ENCODE measurements at places on chromosomes 6 and 20.
A peak's percentile ranks its signal among the peaks of the same experiment; 100 is the strongest.

DNA sequence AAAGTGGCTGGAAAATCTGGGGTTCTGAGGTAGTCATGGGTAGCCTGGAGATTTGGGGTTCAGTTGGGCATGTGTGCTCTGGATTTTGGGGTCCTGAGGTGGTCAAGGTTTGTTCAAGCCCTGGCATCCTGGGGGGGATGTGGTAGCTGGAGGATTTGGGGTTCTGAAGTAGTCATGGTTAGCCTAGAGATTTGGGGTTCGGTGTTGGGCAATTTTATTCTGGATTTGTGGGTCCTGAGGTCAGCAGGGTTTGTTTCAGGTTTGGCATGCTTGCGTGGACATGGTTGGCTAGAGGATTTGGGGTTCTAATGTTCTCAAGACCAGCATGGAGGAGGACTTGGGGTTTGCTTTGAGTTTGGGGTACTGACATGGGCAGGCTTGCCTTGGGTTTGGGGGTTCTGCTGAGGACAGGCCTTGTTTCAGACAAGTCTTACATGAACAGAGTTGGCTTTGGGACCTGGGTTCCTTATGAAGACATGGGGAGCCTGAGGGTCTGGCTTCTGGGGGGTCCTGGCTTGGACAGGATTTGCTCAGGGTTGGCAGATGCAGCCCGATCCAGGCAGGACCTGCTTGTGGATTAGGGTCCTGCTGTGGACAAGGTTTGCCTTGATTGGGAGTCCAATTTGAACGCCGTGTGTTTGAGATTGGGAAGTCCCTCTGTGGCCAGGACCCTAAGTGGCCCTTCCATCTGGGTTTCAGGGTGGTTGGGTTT lies 906 bp downstream of the ANKRD60 start:
- no peak for DNase-seq

- DNase-seq: no peak
These were observed 54.8 kb upstream of the BCLAF1 start for GRCh38 chr6:136344420-136344819.

GRCh38 chr6:123879749-123880148 lies 76.1 kb downstream of the NKAIN2 start:
- DNase-seq: no peak

DNA sequence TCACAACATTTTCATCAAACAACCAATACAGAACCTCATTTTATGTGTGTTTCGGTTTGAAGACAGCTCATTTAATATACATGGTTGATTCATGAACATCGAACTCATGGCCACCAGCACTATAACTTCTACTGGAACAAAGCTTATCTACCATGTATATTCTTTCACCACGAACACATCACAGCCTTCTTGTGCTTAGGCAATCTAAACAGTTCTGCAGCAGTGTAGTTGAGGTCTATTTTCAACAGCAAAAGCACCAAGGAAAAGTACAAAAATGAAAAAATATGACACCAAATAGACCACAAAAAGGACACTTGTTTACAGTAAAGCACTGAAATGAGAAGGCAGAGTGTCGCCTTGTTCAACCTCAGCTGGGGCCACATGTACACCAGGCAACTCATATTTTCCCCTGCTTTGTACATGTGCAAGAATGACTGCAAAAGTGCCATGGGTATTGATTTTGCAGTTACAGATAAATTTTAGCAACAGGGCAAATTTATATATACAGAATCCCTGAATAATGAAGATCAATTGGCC lies 25.8 kb upstream of the KCNK5 start:
- DNase-seq: no peak

GRCh38 chr6:21208081-21208795 lies 385.3 kb upstream of the SOX4 start:
- no peak for DNase-seq

DNA sequence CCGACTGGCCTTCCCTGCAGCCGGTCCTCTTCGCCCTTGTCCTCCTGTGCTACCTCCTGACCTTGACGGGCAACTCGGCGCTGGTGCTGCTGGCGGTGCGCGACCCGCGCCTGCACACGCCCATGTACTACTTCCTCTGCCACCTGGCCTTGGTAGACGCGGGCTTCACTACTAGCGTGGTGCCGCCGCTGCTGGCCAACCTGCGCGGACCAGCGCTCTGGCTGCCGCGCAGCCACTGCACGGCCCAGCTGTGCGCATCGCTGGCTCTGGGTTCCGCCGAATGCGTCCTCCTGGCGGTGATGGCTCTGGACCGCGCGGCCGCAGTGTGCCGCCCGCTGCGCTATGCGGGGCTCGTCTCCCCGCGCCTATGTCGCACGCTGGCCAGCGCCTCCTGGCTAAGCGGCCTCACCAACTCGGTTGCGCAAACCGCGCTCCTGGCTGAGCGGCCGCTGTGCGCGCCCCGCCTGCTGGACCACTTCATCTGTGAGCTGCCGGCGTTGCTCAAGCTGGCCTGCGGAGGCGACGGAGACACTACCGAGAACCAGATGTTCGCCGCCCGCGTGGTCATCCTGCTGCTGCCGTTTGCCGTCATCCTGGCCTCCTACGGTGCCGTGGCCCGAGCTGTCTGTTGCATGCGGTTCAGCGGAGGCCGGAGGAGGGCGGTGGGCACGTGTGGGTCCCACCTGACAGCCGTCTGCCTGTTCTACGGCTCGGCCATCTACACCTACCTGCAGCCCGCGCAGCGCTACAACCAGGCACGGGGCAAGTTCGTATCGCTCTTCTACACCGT lies 6.1 kb downstream of the UBD start:
- DNase-seq: no peak

DNA sequence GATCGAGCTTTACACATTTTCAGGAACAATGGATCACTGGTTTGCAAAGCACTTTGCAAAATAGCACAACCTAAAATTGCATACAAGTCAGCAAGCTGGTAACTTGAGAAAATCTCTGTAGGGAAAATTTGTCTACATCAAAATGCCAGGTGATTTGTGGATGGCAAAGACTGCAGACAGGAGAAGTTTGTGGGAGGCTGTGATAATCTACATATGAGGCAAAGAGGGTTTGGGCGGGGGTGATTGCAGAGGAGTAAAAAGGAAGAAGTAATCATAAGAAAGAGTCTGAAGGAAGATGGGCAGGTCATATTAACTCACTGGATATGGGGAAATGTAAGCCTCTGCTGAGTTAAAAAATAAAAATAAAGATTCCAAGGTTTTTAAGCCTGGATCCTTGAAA lies 166.3 kb upstream of the STXBP5 start:
- no peak for DNase-seq

- no peak for DNase-seq
These were observed 6.4 kb downstream of the TPMT start for GRCh38 chr6:18148304-18149025.

- no peak for DNase-seq
These were observed 84.2 kb downstream of the TTLL2 start for GRCh38 chr6:167409079-167409478.

DNA sequence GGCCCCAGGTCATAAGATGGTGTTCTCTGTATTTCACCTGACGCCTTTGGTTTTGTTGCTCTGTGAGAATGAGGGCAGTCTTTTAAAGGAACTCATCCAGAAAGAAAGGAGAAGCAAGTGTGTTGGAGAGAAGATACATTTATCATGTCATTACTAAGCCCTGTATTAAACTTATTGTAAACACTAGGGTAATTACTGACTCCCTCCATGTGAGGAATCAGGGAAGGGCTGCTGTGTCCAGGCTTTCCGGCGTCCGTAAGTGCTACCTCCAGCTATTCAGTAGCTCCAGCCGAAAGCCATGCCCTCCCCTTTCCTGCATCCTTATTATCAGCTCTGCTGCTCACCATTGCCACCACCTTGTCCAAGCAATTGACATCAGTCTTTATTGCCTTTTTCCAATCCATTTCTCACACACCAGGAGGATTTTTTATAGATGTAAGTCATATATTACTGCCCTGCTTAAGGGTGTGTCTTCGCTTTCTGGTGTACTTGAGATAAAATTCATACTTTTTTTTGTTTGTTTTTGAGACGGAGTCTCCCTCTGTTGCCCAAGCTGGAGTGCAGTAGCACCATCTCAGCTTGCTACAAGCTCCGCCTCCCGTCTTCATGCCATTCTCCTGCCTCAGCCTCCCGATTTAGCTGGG lies 94.7 kb downstream of the RPP40 start:
- DNase-seq: no peak

- DNase-seq: no peak
These were observed 32.5 kb downstream of the SLC22A2 start for GRCh38 chr6:160226118-160226591.

- no peak for DNase-seq
These were observed 258.7 kb downstream of the DLL1 start for GRCh38 chr6:170032197-170032596.

GRCh38 chr20:16864963-16865362 lies 116.8 kb downstream of the OTOR start:
- no peak for DNase-seq

DNA sequence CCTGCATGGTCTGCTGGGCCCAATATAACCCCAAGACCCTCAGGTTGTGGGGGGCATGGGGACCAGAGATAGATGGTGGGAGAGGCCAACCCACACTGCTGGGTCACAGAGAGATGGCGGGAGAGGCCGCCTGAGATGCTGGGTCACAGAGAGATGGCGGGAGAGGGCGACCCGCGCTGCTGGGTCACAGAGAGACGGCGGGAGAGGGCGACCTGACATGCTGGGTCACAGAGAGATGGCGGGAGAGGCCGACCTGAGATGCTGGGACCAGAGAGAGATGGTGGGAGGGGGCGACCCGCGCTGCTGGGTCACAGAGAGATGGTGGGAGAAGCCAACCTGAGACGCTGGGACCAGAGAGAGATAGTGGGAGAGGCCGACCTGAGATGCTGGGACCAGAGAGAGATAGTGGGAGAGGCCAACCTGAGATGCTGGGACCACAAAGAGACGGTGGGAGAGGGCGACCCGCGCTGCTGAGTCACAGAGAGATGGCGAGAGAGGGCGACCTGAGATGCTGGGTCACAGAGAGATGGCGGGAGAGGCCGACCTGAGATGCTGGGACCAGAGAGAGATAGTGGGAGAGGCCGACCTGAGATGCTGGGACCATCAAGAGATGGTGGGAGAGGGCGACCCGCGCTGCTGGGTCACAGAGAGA lies 133.2 kb downstream of the DLL1 start:
- DNase-seq: no peak

GRCh38 chr20:32972181-32973076 lies 31.8 kb downstream of the SUN5 start:
- DNase-seq: peak; percentile 49

- DNase-seq: no peak
These were observed 696 bp downstream of the CALHM5 start for GRCh38 chr6:116512111-116512559.

- no peak for DNase-seq
These were observed 72.3 kb upstream of the CCN2 start for GRCh38 chr6:132023490-132023889.

GRCh38 chr6:34656378-34657036 lies 40.1 kb downstream of the ILRUN start:
- no peak for DNase-seq

DNA sequence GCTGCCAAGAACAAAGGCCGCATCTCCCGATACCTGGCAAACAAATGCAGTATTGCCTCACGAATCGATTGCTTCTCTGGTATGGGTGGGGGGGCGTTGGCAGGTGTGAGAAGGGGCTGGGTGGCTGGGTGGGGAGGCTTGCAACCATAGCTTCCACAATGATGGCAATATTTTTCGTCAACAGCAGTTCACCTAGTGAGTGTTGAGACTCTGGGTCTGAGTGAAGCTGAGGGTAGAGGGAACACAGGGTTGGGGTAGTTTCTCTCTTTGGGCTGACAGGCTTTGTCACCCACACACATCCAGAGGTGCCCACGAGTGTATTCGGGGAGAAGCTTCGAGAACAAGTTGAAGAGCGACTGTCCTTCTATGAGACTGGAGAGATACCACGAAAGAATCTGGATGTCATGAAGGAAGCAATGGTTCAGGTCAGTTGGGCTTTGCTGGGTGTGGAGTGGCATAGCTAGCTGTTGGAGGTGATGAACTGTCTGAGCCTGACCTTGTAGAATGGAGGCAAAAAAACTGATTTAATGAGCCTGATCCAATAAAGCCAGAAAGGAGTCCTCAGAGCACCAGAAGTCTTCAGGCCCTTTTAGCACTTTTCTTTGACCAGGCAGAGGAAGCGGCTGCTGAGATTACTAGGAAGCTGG lies 4.2 kb downstream of the NOP56 start:
- no peak for DNase-seq

DNA sequence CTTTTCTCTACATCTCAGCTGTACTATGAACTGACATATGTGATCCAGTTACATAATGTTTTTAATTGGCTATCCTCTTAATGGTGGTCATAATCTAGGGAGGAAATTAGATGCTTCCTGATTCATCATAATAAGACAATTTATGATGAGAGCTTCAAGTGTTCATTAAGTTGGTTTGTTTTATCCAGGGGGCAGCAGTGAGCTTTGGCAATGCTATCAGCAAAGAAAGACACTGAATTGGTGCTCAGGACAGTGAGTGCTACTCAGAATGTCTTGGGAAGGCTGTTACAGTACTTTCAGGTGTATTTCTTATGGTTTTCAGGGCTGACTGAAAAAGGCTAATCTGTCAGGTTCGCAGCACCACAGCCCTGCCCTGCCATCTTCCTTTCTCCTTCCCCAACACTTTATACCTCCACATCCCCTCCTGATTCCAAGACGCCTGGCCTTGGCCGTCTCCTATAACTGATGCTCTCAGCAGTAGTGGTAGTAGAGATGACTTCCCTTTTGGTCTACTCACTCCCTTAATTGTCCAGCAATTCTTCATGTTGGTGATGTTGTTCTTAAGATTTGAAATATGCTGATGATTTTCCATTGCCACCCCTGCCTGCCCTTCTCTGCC lies 67.0 kb upstream of the TNFAIP3 start:
- DNase-seq: peak; percentile 30

GRCh38 chr20:23291575-23292240 lies 58.9 kb upstream of the NXT1 start:
- no peak for DNase-seq

DNA sequence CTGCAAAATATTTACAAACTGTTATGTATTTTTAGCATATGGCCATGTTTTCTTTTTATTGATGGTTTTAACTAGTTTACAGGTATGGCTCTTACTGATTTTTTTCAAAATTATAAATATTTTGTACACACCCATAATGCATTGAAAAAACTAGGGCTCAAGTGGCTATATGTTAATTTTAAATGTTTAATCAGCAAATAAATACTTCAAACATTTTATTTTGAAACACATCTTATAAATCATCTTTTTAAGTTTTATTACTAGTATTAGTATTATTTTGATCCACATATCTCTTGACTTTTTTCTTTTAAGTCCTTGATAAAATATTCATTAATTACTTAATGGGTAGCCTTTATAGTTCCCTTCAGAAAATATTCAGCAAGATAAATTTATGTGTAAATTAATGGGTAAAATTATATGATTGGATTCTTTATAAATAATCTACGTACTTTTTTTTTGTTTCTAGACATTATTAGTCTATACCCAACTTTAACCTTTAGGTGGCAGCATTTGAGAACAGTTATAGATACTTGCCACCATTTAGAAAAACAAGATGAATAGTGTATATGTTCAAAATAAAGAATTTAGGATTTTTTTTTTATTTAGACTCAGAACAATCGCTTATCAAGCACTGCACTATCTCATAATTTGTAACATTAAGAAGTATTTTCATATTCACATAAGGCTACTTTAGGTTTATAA lies 241.9 kb downstream of the ADGRB3 start:
- DNase-seq: no peak

- no peak for DNase-seq
These were observed 23.2 kb downstream of the RBCK1 start for GRCh38 chr20:431012-431904.

- no peak for DNase-seq
These were observed 694.9 kb downstream of the PRKN start for GRCh38 chr6:162032620-162033019.

GRCh38 chr20:15561707-15562404 lies 1011.4 kb downstream of the KIF16B start:
- no peak for DNase-seq

GRCh38 chr6:54697424-54697823 lies 149.1 kb upstream of the FAM83B start:
- no peak for DNase-seq

- no peak for DNase-seq
These were observed 4.7 kb upstream of the MICAL1 start for GRCh38 chr6:109460161-109460829.

All from activated naive CD8-positive, alpha-beta T cell treated with anti-CD3 and anti-CD28 coated beads, Interleukin-2, amount 50 U/mL, for 16 hours (primary cell).